Stimulated activated CD8-positive, alpha-beta memory T cell treated with anti-CD3 and anti-CD28 coated beads, Interleukin-2, amount 100 ng/mL, for 1 hour (primary cell): ENCODE measurements at places on chromosomes 16 and 17.

DNA sequence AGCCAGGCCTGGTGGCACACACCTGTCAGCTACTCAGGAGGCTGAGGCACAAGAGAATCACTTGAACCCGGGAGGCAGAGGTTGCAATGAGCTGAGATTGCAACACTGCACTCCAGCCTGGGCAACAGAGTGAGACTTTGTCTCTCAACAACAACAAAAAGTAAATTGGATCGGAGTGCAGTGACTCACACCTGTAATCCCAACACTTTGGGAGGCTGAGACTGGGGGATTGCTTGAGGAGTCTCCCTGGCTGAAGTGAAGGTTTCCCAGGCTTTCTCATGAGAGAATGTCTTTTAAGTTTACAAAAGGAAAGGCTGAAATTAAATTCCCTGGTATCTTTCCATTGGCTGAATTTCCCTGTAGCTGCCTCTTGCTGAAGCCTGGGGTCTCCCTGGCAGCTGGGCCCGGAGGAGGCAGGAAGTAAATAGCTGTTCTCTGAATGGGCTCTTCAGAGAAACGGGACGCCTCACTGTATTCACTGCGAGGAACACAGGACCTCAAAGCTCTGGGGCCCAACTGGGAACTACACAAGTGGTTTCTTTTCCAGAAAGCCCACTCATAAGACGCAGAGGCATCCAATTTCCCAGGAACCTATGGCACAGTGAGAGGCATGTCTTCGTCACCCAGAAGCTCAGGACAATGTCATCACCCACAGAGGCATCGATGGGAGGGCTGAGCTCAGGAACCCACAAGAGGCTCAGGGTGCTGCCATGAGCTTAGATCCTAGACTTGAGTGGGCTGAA is 77.4 kb upstream of the SMURF2 start:
- DNase-seq, result no peak

DNA sequence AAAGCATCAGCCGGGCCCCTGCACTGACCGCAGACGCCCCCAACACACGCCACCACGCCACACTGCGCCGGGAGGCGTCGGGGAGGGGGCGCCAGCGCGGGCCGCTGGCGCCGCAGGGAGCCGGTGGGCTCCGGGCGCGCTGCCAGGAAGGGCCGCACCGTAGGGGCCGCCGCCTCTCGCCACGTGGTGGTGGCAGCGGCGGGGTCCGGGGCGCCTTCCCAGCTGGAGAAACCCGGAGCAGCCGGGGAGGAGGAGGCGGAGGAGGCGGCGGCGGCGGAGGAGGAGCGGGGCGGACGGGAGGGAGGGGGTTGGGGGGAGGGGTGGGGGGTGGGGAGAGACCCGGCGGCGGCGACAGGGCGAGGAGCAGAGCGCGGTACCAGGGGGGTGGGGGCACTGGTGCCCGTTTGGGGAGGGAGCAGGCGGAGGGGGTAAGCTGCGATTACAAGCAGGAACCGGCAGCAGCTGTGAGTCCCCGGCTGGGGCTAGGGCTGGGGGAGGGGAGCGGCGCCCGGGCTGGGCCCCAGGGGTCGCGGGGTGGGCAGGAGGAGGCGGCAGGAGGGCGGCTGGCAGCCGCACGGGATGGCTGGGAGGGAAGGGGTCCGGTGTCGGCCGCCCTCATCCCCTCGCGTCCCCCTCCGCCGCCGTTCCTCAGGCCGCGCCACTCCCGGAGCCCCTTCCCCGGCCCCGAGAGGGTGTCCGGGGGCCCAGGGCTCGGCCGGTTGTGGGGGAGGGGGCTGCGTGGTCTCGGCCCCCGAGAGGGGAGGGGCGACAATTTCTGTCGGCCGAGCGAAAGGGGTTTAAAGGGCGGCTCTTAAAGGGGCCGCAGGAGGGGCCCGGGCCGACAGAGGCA is at the start of gene TBKBP1:
Gene TBKBP1 (plus strand): TSS at position 431 of the 850 bp plus-strand sequence. CDS start 1,952 bp downstream, outside the sequence.
- DNase-seq, result no peak

GRCh38 chr16:86661706-86662105 is 83.4 kb downstream of the FOXL1 start:
- no peak for DNase-seq

DNA sequence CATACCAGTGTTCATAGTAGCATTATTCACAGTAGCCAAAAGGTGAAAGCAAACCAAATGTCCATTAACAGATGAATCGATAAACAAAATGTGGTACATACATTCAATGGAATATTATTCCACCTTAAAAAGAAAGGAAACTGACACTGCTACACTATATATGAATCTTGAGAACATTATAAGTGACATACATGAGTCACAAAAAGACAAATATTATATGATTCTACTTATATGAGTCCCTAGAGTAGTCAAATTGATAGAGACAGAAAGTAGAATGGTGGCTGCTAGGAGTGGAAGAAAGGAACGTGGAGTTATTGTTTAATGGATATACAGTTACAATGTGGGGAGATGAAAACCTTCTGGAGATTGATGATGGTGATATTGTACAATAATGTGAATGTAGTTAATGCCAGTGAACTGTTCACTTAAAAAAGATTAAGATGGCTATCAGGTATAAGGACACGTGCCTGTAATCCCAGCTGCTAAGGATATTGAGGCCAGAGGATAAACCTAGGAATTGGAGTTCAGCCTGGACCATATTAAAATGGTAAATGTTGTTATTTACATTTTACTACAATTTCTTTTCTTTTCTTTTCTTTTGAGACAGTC is 20.2 kb upstream of the TRIM37 start:
- DNase-seq, result no peak

DNA sequence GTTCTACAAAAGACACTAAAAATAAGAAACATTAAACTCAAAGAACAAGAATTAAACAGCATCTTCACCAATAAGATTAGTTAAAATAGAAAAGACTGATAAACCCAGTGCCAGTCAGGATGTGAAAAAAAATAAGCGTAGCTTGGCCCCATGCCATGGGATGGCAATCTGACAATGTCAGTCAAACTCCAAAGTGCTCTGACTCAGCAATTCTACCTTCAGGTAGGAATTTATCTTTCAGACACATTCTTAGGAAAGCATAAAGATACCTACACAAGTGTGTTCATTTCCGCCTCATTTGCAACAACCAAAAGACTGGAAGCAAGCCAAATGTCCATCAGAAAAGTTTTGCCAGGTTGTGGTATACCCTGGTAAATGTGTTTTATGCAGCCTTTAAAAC is 9.1 kb upstream of the MPO start:
- no peak for DNase-seq

DNA sequence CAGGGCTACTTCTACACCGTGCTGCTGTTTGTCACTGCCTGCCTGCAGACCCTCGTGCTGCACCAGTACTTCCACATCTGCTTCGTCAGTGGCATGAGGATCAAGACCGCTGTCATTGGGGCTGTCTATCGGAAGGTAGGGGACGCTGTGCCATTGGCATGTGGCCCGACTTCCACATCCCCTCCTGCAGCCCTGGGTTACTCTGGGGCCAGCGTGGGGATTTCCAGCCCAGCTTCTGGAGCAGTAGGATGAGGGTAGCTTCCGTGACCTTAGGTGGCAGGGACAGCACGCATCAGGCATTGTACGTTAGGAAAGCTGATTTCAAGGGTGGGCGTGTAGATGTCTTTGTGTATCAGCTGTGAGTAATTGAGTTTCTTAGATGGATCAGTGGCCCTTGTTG is 96.5 kb downstream of the ABCC1 start:
- DNase-seq, result no peak

DNA sequence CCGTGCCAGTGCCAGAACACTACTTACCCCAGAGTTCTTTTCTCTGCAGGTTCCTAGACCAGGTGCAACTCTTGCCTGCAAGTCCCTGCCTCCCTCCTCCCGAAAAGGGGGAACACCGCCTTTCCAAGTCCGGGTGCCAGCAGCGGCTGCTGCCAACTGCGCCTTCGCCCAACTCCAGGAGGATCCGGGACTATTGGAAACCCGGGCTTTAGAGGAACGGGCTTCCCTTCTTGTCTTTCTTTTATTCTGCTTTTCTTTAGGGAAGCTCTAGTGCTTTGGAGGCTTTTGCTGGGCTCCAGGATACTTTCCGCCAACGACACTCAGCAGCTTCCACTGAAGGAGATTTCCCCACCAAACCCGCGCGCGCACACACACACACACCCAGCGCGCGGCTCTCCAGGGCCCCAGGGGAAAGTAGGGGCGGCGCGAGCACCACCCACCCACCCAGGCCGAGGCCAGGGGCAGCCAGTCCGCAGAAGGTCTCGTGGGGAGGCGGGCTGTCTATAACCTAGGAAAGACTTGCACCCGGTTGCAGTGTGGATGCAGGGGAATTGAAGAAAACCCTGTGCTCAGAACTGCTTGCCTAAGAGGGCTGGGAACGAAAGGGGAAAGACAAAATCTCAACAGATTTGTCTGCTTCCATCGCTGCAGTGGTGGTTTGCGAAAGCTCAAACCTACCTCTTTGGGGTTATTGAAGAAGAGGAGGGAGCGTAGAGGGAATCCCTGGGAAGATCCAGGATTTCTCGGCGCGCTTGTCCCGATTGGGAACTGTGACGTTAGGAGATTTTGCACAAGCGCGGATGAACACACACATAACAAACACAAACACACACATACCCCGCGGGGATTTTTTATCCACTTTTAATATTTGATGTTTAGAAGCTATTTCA is 977 bp upstream of the CA10 start:
- no peak for DNase-seq

- no peak for DNase-seq
These were observed 308.2 kb upstream of the IRX3 start for GRCh38 chr16:54594601-54595391.

DNA sequence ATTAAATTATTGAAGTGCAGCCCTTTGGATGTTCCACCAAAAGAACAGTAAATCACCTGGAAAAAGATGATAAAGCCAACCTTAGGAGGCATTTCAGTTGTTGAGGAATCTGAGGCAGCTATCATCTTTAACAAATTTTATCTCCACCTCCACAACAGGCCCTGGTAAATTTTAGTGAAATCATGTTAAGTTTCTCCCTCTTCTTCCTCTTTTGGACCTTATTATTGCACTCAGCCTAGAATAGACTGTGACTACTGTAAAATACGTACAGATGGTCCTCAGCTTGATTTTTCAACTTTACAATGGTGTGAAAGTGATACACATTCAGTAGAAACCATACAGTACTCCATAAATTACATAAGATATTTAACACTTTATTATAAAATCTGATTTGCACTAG is 90.3 kb downstream of the USP32 start:
- DNase-seq, result no peak

- DNase-seq, result no peak
These were observed 18.5 kb upstream of the PITPNA start for GRCh38 chr17:1580979-1581676.

DNA sequence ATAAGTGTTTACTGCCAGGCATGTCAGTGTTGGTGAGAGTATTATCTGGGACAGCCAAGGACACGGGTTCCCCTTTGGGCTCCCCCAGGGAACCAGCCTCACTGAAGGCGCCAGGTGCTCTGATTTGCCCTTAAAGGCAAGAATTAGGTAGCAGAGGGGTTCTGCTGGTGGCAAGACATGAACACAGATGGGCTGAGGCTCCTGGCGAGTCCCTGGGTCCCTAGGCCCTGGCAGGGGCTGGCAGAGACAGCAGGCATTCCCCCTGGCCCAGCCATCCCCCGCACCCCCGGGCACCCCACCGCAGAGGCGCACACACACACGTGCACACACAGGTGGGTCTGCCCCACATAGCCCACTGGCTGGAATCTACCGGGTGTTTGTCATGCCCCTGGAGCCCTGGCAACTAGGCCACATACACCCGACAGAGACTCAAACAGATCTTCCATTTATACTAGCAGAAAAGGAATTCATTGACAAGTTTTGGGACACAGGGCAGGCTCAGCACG is 153.3 kb downstream of the C16orf78 start:
- DNase-seq, result no peak
